Tongue (tissue), 3 donors: ENCODE measurements at places on chromosomes 7 and 10.
A peak's percentile ranks its signal among the peaks of the same experiment; 100 is the strongest.

- DNase-seq, result no peak
These were observed 77.4 kb downstream of the PRLHR start for GRCh38 chr10:118518095-118518494.

DNA sequence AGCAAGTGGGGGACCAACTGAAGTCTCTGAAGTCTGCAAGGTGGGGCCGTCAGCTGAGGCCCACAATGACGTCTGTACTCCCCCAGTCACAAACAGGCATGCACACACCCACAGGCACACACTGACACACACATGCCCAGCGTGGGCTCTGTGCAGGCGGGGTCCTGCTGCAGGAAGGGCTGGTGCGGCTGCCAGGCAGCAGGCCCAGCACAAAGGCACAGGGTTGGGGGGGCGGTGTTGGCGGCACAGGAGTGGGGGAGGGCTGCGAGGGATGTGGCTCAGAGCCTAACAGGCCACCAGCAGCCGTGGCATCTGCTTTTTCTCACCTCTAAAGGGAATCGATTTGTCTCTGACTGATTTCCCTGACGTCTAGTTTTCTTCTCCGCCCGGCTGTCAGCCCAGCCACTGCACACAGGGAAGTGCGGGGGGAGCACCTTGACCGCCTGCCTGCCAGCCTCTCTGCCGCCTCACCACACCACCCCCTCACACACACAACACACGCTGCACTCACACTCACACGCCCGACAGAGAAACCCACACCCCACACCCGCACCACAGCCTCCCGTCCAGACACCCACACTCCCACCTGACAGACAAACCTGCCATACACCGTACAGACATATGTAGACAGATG, 43.5 kb upstream of the ZMIZ1 start:
- DNase-seq, result peak; percentile 71

DNA sequence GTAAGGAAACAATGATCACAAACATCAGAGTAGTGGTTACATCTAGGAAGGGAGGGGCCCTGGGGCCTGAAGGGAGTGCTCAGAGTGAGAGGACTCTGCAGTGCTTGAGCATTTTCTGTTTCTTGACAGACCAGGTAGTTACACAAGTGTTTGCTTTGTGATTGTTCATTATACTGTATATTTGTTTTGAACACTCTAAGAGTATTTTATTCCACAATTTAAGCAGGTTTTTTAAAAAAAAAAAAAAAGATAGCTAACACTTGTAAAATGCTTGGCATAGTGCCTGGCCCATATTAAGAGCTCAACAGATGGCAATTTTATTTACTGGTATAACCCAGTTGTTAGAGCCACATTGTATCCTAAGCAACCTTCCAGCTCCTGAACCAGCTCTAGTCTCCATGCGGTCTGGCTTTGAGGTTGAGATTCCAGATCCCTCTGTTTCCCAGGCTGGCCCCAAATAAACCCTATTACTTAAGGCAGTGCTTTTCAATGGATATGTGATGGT, 20.1 kb upstream of the ATXN7L1 start:
- DNase-seq, result peak; percentile 68

- no peak for DNase-seq
These were observed 87.4 kb downstream of the ARHGAP22 start for GRCh38 chr10:48517482-48517881.

DNA sequence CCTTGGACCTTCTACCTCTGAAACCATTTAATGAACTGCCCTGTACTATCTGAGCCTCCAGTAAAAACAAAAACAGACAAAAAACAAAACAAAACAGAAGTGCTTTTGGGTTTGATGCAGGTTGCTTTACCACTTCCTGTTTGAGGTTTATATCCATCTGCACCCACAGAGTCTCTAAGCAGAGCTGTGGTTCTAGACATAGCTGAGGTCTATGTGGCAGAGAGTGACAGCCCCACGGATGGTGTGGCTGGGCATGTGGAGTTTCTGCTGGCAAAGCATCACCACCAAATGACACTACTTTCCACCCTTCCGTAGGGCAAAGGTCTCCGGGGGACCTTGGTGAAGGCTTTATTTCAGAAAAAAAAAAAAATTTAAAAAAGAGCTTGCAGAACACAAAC, 754.2 kb downstream of the GRID1 start:
- no peak for DNase-seq

- DNase-seq, result no peak
These were observed 167.9 kb downstream of the LCOR start for GRCh38 chr10:96999987-97000386.

GRCh38 chr10:73756183-73756582, 12.0 kb downstream of the SEC24C start:
- no peak for DNase-seq

DNA sequence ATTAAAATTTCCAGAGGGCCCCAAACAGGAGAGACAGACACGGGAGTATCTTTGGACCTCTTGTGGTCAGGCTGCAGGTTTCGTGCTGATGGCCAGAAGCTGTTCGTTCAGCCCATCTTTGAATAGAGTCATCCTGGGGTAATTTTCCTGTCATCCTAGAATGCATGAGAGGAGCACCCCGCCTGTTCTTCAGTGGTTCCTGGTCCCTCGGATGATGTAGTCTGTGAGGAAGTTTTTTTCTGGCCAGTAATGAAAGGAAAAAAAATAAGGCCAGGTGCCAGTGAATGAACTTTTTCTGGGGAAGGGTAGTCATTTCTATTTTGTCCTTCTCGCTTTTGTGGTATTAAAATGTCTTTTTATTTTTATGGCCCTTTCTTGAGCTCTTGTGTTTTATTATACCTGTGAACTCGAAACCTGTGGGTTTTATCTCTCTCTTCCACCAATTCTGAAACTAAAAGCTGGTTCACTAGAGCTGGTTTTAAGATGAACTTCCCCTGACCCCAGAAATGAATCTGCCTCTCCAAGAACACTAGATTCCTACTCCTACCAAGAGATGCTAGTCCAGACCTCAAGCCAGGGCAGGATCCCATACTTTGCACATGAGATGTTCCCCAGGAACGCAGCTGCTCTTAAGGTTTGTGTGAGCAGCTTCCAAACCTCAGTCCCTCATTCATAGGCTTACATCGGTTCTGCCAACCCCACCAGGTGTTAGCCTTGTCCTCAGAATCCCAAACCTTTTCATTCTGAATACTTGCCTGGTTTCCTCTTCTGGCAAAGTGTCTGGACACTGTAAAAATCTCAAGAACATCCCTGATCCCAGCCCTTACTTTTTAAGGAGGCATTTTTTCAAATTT, 15.4 kb upstream of the MEST start:
- DNase-seq, result peak; percentile 81

DNA sequence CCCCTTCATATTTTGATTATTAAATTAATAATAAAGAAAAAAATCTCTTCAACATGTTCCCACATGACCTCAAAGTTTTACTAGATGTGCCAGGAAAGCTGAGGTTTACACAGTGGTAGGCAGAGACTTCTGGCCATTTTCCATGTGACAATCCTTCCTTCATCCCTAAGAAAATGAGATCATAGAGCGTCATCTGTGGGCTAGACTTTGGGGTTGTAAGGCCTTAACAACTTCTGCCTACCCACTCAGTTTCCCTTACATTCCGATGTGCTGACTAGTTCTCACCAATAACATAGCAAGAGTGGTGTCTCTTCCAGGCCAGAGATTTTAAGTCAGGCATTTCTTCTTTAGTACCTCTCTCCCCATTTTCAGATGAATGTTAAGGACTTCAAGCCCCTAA, 171.1 kb upstream of the PHF14 start:
- DNase-seq, result no peak

DNA sequence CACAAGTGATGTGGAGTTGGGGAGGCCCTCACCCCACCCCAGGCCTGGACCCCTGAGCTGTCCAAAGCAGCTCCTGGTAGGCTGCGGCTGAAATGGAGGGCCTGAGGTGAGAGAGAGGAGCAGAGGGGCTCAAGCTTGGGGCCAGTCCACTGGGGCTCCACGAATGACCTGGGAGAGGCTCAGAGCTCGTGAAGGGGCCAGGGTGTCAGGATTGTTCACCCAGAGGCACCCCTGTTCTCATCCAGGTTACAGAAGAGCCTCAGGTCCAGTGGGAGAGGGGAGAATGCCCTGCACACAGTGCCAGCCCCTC, 102.2 kb upstream of the RET start:
- DNase-seq, result no peak

DNA sequence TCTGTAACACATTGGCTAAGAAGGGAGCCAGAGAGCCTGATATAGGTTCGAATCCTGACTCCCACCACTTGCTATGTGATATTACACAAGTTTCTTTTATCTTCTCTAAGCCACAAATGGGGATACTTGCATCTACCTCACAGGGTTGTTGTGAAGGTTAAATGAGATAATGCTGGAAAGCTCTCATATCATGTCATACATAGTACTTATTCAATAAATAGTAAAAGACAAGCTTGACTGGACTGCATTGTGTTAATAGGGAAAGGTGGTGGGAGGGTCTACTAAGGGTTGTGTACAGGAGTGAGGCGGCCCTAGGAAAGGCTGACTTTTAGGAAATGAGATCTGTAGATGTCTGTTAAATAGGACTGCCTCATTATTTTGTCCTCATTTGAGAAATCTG, 35.8 kb upstream of the DNMBP start:
- no peak for DNase-seq

- no peak for DNase-seq
These were observed 161.5 kb upstream of the TBX20 start for GRCh38 chr7:35415411-35415822.

DNA sequence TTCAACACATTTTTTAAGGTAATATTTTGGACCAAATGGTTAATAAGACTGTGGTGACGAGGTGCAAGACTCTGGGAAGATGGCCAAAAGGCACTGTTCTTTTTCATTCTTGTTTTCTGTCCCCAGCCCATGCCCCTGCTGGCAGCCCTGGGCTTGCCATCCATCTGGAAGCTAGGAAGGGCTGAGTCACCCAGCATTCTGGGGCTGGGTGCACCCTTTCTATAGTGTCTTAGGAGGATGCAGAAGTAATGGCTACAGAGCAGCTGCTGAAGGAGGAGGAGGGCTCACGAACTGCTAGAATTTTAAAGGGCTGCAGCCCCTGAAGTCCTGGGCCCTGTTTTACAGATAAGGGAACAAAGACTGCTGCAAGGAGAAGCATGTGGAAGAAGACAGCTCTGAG, 42.8 kb upstream of the ZNF32 start:
- DNase-seq, result no peak

GRCh38 chr10:61746377-61746776, 83.6 kb downstream of the CABCOCO1 start:
- DNase-seq, result no peak

GRCh38 chr7:84336766-84337165, 142.2 kb upstream of the SEMA3A start:
- no peak for DNase-seq

DNA sequence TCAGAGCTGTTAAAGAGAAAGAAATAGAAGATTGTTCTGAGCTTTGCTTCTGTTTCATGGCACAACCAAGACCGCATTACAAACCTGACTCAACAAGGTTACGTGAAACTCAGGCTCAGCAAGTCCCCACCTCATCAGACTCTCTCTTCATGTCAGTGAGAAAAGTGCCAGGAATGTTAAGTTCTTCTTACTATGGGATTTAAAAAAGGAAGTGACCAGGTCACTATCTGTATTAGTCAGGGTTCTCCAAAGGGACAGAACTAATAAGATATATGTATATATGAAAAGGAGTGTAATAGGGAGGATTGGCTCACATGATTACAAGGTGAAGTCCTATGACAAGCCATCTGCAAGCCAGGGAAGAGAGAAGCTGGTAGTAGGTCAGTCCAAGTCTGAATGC, 25.4 kb upstream of the PAPSS2 start:
- DNase-seq, result no peak

- peak; percentile 8 for DNase-seq
These were observed 1.1 kb downstream of the DENND11 start for GRCh38 chr7:141700848-141701371.

DNA sequence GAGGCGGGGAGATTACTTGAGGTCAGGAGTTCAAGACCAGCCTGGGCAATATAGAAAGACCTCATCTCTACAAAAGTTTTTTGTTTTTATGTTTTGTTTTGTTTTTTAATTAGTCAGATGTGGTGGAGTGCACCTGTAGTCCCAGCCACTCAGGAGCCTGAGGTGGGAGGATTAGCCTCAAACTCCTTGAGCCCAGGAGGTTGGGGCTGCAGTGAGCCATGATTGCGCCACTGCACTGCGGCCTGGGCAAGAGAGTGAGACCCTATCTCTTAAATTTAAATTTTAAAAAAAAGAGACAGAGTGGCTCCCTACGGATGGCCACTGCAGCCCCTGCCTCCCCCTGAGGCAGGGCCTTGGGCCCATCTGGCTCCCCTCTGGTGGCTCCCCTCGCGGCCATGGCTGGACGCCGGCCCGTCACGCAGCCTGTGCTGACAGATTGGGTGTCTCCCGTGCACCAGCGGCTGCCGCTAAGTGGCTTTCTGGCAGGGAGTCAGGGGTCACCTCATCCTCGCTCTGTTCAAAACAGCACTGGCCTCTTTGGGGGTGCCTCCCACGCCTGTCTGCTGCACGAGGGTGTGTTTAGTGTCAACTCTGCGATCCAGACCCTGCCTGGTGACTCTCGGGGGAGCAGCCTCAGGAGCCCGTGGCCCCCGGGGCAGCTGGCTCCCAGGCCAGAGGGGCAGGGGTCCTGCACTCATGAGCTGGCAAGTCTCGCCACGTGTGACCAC, 44.4 kb upstream of the ELN start:
- peak; percentile 58 for DNase-seq

DNA sequence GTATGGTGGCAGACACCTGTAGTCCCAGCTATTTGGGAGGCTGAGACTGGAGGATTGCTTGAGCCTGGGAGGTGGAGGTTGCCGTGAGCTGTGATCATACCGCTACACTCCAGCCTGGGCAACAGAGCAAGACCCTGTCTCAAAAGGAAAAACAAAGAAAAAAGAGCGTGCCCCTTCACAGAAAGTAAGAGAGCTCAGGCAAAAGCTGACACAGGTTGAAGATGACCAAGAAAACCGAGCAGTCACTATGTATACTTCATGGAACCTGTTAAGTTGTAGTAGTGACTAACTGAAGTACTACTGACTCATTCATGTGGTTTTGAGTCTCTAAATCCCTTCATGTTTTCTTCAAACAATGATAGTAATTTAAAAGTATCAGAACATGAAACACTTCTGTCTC, 1.2 kb upstream of the PRRT4 start:
- DNase-seq, result no peak

DNA sequence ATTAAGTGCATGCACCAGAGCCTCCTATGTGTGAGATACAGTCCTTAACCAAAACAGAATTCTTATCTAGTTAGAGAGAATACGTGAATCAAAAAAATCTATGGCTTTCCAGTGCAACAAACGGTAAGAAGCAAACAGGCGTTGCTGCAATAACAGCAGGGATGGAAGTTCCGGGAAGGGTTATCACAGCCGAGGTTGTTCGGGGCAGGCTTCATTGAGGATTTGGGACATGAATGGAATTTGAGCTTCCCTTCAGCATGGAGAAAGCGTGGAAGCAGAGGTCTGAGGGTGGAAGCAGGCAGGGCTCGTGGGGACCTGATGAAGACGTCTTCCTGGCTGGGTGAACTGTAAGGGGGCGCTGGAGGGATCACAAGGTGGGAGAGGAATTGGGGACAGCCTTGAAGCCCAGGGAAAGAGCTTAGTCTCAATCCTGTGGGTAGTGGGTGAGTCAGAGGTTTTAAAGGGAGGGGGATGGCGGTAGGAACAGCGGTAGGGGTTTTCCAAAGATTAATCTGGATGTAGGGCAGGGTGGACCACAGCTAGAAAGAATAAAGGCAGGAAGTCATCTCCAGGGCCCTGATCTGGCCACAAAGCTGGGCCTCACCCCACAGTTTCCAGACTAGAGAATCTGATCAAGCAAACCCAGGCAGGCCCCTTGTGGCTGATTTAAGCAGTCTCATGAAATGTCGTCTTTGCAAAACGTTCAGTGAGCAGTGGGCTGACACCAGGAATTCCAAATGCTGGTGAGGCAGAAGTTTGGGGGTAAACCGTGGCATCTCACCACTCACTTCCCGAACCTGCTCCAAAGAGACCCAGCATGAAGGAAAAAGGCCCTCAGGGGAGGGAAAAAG, 65.1 kb downstream of the CALML3 start:
- DNase-seq, result no peak

- DNase-seq, result no peak
These were observed 24.1 kb downstream of the FZD1 start for GRCh38 chr7:91288208-91288824.
